ENCODE measurements at places on chromosomes 13 and 19.

GRCh38 chr13:104318121-104318520, 1251.9 kb upstream of the SLC10A2 start:
- no peak for DNase-seq

DNA sequence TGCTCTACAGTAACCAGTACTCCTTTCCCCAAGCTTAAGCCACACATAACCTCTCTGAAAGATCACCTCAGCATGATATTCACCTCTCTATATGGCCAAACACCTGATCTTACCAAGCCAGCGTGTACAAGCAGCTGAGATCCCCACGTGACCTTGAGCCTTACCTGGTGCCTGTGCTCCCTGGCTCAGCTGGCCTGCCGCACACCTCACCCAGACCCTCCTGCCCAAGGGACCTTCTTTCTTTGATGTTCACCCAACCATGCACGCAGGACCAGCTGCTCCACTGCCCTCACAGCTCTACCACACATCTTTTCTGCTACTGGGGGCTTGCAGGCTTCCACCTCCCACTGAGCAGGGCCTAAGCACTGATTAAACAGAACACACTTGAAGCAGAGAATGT, 9.0 kb downstream of the DHRS12 start:
- no peak for DNase-seq

GRCh38 chr13:35549481-35549880, 73.0 kb upstream of the MAB21L1 start:
- DNase-seq, result no peak

- no peak for DNase-seq
Measured at GRCh38 chr19:57466489-57466888, 9.5 kb upstream of the VN1R1 start.

GRCh38 chr13:113562844-113563243, 21.7 kb upstream of the TFDP1 start:
- DNase-seq, result no peak

DNA sequence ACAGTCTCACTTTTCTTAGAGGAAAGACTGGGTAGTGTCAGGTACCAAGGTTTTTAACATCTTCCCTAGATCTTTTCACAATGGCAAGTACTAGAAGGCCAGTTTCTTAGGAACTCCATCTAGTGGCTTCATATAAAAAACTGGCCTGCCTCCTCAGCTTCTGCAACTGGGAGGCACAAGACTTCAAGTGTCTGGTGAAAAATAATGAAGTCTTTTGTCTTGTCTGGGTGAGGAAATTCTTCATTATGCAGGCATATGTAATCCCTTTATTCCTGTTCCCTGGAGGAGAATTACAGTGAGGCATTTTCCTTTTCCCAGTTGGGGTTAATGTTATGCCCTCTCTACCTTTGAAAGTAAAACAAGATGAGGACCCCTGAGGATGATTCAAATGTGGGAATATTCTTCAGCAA, 300.5 kb downstream of the NALCN start:
- DNase-seq, result no peak

- DNase-seq, result no peak
Measured at GRCh38 chr13:110912651-110913051, 2.2 kb downstream of the ANKRD10 start.

- DNase-seq, result no peak
Measured at GRCh38 chr13:48569104-48569666, 36.3 kb upstream of the RCBTB2 start.
